ENCODE measurements at places on chromosomes 5 and 9. TPM values are rescaled to one million over a fixed set of nuclear protein-coding genes. Genes with fewer than 3 reads are reported as not detected.

The ZDHHC11 gene
- total RNA-seq = 14.5 TPM

The PCDHGB7 gene
- total RNA-seq = 7.0 TPM

The SLC4A9 gene
- total RNA-seq = not detected

The PTGS1 gene
- total RNA-seq = 0.16 TPM

The SYNPO gene
- total RNA-seq = 1.5 TPM

The GNA14 gene
- total RNA-seq = not detected

The SLC45A2 gene
- total RNA-seq = 0.36 TPM

The MYOT gene
- total RNA-seq = not detected

The EGR1 gene
- total RNA-seq = 21.5 TPM

The PCDH1 gene
- 17.3 TPM for total RNA-seq

The CDHR2 gene
- not detected for total RNA-seq

The ZDHHC11B gene
- 3.0 TPM for total RNA-seq

The SLC6A7 gene
- not detected for total RNA-seq

The FBXO10 gene
- total RNA-seq = 25.6 TPM

The C9orf153 gene
- total RNA-seq = 0.19 TPM

The MCCC2 gene
- total RNA-seq = 43.4 TPM

The PCDHGA8 gene
- 0.43 TPM for total RNA-seq

The FOXD4L3 gene
- total RNA-seq = not detected

The DNAJB5 gene
- total RNA-seq = 27.1 TPM

The SHROOM1 gene
- 6.5 TPM for total RNA-seq

The ADGRD2 gene
- total RNA-seq = not detected
